ENCODE measurements at places on chromosomes 7 and 10.

DNA sequence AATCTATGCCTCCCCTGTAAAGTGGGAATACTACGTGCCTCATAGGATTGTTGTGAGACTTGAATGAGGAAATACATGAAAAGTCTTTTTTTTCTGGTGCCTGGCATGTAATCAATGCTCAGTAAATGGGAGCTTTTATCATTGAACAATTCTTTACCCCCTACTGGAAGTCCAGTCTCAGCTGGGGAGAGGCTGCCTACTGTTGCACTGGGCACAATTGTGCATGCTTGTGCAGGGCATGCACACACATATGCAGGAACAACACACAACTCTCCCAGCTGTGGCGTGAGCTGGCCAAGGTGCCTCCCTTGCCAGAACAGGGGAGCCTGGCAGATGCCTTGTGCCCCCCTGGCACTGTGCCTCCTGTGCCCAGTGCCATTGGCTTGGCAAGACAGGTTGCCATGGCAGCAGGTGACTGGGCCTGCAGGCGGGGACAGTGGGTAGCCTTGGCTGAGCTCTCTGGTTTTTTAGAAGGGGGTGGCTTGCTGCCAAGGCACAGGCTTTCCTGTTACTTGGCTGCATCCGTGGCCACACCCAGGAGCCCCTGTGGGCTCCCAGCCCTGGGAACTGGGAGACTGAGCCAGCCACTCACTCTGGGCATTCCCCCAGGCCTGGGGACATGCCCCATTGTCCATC is 16.1 kb upstream of the PALD1 start:
- DNase-seq: no peak

DNA sequence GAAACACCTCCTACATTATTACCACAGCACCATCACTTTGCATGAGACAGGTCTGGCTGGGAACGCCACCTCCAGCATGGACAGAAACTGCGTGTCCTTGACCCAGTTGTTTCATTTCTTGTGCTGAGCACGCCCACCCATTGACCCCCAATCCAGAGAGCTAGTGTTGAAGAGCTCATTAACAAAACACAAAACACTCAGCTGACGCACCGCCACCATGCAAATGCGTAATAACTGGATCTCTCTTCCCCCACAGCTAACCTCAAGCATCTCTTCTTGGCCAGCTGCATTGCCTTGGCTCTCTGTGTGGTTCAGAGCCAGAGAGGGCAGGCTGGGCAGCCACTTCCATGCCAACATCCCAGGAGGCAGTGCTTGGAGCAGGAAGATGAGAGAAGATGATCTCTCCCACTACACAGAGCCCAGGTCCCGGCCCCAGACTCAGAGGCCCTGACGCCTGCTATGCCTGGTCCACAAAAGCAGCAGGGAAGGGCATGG is 173.5 kb downstream of the PLXNA4 start:
- peak; percentile 24 for DNase-seq

DNA sequence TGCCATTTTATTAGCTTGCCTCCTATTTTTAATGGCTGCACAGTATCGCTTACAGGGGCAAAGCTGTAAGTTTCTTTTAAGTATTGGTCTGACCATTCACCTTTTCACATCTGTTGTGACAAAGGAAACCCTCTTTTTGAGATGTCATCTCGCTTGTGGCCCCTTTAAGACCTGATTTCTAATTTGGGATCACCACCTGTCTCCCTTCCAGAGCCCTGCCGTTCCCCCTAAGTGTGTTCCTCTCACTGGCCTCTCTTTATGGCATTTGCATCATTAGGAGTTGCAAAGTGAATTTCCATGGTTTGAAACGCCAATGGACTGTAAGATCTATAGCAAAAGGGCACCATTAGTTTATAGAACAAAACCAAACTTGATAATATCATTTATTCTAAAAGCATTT is 1.4 kb downstream of the EPDR1 start:
- DNase-seq: no peak

DNA sequence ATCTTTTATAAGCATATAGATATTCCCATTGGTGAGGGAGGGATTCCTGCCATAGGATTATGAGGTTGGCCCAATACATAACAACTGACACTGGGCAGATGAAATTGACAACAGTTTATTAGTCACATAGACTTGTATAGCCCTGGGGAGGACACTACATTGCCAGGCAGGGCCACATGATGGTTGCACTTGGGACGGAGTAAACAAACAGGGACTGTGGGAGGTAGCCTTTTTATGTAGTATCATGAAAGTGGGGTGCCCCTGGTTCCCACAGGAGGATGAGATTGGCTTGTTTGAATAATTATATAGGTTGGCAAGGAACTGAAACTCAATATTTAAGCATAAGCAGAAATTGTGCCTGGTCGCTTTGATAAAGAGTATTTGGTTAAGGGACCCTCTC is 23.5 kb downstream of the TRIM24 start:
- DNase-seq: no peak

- DNase-seq: no peak
Observed at GRCh38 chr10:100895346-100895745, 17.4 kb upstream of the SLF2 start.

- no peak for DNase-seq
Observed at GRCh38 chr10:69215405-69216171, 4.5 kb upstream of the HKDC1 start.

GRCh38 chr7:148367731-148368475 is 222.7 kb upstream of the C7orf33 start:
- DNase-seq: peak; percentile 97

DNA sequence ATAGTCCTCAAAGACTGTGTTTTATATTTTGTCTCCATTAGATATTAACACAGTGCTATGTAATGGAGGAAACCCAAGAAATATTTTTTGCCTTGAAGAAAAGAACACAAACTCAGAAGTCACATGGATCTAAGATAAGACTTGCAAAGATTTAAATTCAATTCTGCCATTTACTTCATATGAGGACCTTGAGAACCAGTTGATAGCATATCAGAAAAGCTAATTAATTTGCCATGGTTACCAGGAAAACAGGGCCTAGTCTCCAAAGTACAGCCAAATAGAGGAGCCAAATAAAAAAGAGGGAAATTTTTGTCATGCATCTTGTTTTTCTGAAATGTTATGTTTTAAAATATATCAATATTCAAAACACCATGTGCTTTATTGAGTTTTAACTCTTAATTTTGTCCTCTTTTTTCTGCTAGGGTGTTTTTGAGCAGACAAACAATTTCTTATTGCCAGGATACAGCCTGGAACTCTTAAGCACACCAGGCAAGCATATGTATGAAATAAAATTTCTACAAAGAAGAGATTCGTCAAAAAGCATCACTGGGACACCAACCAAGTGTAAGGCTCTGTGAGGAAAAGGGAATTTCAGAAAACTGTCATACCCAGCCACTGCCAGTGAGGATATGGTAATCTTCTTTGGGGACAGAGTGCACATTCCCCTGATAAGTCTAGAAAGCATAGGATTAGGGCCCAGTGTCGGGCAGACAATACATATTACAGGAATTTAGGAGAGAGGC is 10.6 kb upstream of the TOMM7 start:
- DNase-seq: no peak

- no peak for DNase-seq
Observed at GRCh38 chr10:88525371-88526069, 57.6 kb downstream of the RNLS start.

GRCh38 chr7:74039337-74039736 is 11.4 kb downstream of the ELN start:
- DNase-seq: no peak

DNA sequence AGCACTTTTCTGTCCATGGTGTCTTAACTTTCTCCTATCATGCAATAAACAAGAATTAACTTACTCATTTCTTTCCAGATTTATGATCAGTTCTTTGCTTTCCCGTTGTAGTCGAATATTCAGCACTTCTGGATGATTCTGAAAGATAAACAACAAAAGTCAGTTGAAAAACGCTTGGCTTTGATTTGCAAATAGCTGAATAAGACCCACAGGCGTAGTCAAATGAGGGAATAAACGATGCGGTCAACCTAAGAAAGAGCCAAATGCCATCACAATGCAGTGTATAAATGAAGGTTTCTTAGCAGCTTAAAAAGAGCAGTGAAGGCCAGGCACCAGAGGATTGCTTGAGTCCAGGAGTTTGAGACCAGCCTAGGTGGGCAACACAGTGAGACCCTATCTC is 109.4 kb downstream of the ADAM12 start:
- DNase-seq: no peak

- DNase-seq: peak; percentile 11
Observed at GRCh38 chr7:110718503-110719205, 372.3 kb upstream of the LRRN3 start.

GRCh38 chr10:133269367-133269766 is 7.3 kb downstream of the ADAM8 start:
- DNase-seq: no peak

- no peak for DNase-seq
Observed at GRCh38 chr7:22027475-22027874, 81.8 kb upstream of the CDCA7L start.

- peak; percentile 14 for DNase-seq
Observed at GRCh38 chr10:91681361-91682276, 48.7 kb upstream of the PPP1R3C start.

- no peak for DNase-seq
Observed at GRCh38 chr10:43316516-43316915, 49.7 kb upstream of the RASGEF1A start.

DNA sequence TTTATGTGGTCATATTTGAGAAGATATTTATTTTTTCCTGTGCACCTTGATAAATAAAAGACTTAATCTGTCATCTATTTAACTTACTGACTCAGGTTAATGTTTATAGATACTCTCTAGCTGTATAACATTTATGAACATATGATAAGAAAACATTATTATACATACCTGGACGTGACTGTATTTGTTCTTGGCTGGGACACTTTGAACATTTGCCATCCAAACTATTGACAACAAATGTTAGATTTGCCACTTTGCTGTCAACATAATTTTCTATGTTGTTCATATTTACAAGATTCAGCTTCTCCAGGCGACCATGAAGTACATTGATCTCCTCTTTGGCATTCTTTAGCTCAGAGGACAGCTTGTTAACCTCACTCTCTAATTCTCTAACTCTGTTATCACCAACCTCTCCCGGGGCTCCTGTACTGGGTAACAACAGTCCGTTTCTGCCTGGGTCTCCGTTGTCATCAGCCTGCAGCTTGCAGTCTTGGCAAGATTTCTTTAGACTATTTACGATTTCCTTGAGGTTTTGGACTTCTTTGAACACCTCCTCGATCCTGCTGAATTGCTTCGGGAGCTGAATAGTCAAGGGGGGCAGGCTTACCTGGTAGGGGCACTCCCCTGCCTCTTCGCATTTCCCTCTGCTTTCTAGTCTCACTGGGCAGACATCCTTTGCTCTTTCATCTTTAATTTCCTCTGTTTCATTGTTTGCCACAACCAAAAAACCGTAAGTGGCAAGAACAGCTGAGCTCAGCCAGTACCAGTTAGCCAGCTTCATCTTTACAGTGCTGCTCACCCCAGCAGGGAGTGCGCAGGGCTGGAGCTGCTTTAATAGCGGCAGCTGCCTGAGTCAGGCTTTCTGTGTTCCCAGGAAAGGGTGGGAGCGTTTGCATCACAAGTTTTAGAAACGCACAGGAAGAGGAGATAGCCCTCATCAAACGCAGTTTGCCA is at the start of gene FGL2:
Gene FGL2, minus strand, starts transcription at position 807 of the 954 bp plus-strand sequence. Its CDS starts 26 bp downstream, at position 781.
- DNase-seq: peak; percentile 57

DNA sequence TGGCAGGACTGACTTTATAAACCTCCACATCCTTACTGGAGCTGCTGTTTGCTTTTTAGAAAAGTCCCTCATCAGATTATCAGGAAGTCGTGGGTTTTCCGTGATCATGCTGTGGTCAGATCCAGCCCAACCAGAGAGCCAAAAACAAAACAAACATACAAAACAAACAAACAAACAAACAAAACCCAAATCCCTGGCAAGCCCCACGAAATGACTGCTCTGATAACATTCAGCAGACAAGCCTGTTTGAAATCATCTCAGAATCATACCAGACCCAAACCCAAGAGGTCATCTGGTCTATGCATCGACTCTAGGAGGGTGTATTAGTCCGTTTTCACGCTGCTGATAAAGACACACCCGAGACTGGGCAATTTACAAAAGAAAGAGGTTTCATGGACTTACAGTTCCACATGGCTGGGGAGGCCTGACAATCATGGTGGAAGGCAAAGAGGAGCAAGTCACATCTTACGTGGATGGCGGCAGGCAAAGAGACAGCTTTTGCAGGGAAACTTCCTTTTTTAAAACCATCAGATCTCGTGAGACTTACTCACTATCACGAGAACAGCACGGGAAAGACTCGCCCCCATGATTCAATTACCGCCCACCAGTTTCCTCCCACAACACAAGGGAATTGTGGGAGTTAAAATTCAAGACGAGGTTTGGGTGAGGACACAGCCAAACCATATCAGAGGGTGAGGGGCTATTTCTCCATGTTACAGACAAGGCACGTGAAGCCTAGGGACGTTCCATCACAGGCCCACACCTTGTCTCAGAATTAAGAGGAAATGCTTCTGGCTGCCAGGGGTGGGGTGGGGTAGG is 85.7 kb downstream of the PARP12 start:
- DNase-seq: no peak

GRCh38 chr10:15591431-15591830 is 128.3 kb downstream of the ITGA8 start:
- DNase-seq: no peak

DNA sequence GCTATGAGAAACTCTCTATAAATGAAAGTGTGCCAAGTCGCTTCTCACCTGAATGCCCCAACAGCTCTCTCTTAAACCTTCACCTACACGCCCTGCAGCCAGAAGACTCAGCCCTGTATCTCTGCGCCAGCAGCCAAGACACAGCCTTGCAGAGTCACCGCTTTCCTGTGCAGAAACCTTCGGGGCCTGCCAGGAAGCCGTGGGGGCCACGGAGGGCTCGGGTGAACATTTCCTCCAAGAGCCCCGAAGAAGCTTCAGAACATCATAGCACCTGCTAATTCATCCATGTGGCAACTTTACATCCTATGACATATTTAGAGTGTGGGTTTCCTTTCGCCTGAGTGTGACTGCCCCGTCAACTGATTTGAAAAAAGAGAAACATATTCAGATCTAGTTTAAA is 55.7 kb upstream of the PRSS58 start:
- DNase-seq: no peak

DNA sequence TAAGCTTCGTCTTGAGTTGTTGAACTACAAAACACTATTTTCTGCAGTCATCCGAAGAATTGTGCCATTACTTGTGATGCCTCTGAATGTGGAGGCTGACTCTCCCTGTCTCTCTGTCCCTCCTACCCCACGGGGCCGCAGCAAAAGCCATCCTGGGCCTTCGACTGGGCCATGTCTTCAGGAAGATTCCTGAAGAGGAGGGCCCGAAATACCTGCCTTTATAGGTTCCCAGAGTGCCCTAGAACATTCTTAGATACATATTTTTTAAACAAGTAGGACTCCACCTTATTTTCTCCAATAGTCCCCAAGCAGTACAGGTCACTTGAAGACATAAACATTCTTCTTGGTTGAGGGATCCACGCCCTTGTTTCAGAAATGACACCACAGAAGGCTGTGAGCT is 8.1 kb downstream of the IGFBP3 start:
- DNase-seq: no peak

- DNase-seq: no peak
Observed at GRCh38 chr10:123526356-123527064, 139.6 kb upstream of the GPR26 start.

GRCh38 chr10:122307669-122308416 is 36.7 kb downstream of the BTBD16 start:
- peak; percentile 29 for DNase-seq

Measured in NCI-H2227 treated with DMSO at 0.1 percent for 48 hours (cell line).